ENCODE measurements at places on chromosomes 1 and 21.

GRCh38 chr1:77139389-77139788, 79.8 kb downstream of the PIGK start:
- DNase-seq: no peak

DNA sequence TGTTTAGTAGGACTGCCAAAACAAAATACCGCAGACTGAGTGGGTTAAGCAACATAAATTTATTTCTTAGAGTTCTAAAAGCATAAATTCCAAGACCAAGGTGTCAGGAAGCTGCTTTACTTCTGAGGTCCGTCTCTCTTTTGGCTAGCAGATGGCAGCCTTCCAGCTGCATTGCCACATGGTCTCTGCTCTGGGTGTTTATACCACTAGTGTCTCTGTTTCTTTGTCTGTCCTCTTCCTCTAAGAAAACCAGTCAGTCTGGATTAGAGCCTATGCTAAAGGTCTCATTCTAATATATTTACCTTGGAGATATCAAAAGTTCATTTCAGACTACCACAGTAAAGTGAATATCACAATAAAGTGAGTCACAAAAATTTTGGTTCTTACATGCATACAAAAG, 519.8 kb downstream of the COL11A1 start:
- DNase-seq: no peak

GRCh38 chr1:230901671-230902070, 33.4 kb upstream of the C1orf198 start:
- no peak for DNase-seq

- DNase-seq: peak; percentile 65
Observed at GRCh38 chr1:27099587-27100334, 55.2 kb downstream of the SLC9A1 start.

DNA sequence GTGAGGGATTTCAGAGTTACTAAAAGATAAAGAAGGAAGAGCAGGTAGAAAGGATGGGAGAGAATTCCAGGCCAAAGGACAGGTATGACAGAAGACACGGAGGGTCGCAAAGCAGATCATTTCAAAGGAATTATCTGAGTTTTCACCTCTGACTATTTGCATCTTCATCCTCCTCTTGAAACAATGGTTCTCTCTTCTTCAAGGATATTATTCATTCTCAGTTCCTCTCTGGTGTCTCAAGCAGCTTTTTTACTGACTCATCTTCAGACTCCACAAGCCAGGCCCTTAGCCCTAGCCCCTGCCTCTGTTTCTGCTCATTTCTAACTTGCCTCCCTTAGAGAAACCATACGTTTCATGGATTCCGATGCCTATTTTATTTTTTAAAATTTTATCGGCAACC, 15.0 kb downstream of the DDX59 start:
- DNase-seq: no peak

DNA sequence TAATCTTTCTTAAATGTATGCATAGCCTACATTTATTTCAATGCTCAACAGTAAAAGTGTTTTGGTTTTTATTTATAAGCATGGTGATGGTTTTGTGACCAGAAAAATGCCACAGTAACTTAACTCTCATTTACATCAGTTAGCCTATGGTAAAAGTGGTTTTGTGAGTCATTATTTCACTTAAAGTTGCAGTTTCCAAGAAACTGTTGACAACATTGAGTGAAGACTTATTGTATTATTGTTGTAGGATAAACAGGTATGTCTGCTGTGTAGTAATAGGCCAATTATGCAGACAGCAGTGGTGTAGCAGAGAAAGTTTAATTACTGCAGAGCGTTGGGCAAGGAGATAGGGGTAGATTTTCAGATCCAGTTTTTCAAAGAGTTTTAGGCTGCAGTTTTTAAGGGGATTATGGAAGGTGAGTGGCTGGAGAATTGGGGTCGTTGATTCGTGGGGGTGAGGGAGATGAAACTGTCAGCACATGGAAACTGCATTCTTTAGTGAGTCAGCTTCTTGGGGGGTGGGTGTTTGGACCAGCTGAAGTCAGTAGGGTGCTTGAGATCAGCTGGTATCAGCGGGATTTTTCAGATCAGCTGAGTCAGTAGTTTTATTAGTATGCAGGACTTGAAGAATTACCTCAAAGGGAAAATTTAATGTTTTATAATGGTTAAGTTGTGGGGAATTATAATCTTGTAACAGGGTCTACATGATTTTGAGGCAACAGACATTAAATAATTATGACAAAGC, 168.7 kb upstream of the FMN2 start:
- DNase-seq: peak; percentile 69

DNA sequence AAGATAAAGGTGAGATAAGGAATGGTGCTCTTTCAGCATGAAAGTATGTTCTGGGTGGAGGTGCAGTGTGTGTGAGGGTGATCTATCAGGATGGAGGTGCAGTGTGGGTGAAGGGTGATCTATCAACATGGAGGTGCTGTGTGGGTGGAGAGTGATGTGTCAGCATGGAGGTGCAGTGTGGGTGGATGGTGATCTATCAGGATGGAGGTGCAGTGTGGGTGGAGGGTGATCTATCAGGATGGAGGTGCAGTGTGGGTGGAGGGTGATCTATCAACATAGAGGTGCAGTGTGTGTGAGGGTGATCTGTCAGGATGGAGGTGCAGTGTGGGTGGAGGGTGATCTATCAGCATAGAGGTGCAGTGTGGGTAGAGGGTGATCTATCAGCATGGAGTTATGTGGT, 12.3 kb upstream of the MAP10 start:
- DNase-seq: no peak

GRCh38 chr1:58839147-58839795, 55.4 kb upstream of the JUN start:
- DNase-seq: no peak

DNA sequence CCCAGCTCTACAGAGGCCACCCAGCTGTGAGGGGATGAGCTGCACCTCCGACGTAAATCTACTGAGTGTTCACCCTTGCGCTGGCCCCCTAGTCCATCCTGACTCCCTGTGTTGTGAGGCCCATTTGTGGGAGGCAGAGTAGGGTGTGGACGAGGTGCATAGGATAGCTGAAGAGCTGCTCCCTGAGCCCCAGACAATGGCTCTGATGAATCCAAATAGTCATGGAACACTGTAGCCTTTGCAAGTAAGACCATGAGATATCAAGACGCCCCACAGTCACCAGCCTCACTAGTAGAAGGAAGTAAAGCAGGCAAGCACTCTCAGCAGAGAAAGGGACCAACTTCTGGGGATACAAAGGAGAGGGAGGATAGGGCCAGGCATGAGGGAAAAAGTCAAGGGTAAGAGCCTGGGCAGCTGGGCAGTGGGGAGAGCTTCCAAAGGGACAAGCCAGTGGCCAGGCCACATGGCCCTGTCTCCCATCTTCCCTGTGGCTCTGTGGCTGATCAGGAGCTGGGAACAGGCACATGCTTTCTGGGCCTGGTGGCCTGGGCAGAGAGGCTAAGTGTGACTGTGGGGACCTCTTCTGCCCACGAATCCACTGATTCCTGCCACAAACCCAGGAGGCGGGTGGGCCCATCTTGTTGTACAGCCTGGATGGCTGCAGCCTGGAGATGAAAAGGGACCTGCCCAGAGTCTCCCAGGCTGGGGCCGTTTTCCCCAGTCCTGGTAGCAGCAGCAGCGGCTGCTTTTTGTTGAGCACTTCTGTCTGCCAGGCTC, 55.5 kb upstream of the EPS8L3 start:
- DNase-seq: no peak

DNA sequence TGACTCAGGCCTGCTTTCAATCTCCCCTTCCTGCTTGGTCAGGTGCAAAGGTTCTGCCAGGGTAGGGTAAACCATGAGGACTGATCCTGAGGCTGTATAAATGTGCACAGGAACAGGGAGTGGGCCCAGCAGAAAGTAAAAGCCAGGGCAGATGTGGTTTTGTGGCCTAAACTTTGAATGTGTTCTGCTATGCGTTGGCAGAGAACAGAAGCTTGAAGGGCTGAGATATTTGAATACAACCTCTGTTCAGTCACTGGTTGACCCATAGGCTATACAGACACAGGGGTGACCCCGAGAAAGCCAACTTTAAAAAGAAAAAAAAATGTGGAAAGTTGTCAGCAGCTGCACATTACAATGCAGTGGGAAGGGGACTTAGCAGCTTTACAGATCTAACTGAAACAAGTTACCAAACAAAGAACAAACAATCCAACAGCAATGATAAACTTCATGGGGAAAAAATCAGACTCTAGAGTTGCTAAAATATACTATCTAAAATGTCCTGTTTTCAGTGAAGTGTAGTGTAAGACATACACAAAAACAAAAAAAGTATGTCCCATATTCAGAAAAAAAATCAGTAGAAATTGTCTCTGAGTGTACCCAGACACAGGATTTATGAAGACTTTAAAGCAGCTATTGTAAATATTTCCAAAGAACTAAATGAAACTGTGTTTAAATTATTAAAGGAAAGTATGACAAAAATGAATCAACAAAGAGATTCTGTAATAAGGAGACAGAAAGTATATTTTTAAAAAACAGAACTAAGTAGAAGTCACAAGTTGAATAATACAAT, 216.1 kb downstream of the RPS6KC1 start:
- DNase-seq: no peak

DNA sequence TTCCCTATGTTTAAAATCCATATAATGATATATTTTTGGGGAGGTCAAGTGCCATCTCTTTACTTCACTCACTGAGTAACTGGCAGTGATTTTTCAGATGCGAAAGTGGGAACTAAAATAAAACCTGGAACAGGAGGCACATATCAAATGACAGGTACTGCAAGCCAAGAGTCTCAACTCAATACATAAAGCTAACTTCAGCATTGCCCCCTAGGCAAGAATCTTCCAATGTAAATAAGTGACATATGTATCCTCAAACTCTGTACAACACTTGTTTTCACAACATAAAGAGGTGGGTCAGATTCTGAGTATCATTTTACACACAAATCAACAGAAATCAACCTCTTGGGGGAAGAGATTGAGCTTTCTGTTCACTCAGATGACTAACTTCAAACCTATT, 18.1 kb downstream of the DCAF8 start:
- no peak for DNase-seq

DNA sequence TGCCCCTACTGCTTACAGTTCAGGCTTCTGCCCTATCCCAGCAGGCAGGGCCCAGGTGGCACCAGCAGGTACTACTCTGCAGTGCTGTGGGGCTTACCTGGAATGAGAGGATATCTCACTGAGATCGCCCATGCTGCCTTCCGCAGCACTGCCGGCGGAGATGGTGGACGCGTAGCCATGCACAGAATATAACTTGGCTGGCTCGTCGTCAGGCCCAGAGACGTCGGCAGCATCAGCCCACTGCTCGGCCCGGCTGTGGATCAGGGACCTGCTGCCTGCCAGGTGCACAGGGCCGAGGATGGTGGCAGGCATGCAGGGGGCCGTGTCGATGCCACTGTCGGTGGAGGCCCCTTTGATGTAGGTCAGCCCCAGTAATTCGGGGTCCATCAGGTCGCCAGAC, 190.9 kb downstream of the SIPA1L2 start:
- no peak for DNase-seq

- DNase-seq: no peak
Observed at GRCh38 chr1:53315046-53315445, 12.8 kb downstream of the LRP8 start.

DNA sequence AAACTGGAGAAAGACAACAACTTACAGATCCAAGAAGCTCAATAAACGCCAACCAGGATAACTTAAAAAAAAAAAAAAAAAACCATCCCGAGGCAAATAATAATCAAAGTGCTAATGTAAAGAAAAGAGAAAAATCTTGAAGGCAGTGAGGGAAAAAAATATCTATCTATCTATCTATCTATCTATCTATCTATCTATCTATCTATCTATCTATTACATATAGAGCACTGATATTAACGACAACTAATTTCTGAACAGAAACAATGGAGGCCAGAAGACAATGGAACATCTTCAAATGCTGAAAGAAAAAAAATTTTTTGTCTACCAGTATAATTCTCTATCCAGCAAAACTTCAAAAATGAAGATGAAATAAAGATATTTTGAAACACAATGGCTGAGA, 18.0 kb downstream of the PACC1 start:
- DNase-seq: no peak

DNA sequence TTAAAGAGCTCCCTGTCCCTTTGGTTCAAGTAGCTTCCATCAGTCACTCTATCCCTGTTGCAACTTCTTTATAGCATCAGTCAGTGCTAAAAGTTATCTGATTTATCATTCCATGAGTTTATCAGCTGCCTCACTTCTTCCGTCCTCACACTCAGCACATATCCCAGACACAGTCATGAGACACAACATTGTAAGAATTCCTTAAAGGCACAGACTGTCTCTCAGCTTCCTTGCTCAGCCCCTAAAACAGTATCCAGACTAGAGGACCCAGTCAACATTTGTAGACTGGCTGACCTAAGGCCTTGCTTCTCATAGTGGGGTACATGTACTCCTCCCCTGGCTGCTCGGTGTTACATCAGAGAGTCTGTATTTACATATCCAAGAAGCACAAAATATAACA, 164.9 kb upstream of the ADGRL2 start:
- DNase-seq: peak; percentile 12

DNA sequence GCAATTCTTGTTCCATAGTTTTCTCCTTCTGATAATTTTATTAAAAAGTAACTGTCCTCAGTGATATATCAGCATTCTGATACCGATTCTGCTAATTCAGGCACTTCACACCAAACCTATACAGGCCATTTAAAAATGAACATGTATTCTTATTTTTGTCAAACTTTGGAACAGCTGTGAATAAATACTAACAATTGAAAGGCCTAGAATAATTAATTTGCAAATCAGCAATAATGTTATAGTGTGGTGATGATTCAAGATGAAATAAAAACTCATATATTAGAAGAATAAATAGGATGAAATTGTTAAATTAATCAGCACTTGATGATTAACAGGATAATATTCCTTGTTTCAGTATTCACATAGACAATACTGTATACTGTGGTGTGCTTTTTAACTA, 9.9 kb downstream of the CDKN2C start:
- DNase-seq: no peak

GRCh38 chr1:61079296-61079897, 3.0 kb upstream of the NFIA start:
- peak; percentile 9 for DNase-seq

GRCh38 chr1:98426092-98426491, 235.4 kb upstream of the SNX7 start:
- no peak for DNase-seq

- DNase-seq: peak; percentile 98
Observed at GRCh38 chr1:23562137-23562876, 3.0 kb upstream of the ID3 start.

GRCh38 chr1:56336982-56337381, 242.4 kb downstream of the PLPP3 start:
- no peak for DNase-seq

GRCh38 chr21:35333831-35334618, 284.9 kb upstream of the RUNX1 start:
- DNase-seq: no peak

DNA sequence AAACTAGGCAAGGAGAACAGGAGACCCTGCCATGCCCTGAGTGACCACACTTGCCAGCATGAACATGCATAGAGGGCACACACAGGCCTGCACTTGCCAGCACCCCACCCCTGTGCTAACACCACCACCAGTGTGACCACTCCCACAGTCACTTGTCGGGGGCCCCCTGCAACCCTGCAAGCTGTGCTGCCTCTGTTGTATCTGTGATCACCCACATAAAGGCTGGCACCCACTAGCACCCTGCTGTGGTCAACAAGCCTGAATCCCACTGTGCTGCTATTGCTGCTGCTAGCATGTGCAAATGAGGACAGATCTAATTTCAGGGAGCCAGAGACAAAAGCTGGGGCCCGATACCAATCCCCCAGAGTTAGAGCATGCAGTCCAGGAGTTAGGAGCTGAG, 217.7 kb downstream of the GIPC2 start:
- DNase-seq: no peak
